Right cardiac atrium (tissue), 5 donors: ENCODE measurements at places on chromosomes 16 and 17.
A peak's percentile ranks its signal among the peaks of the same experiment; 100 is the strongest.

DNA sequence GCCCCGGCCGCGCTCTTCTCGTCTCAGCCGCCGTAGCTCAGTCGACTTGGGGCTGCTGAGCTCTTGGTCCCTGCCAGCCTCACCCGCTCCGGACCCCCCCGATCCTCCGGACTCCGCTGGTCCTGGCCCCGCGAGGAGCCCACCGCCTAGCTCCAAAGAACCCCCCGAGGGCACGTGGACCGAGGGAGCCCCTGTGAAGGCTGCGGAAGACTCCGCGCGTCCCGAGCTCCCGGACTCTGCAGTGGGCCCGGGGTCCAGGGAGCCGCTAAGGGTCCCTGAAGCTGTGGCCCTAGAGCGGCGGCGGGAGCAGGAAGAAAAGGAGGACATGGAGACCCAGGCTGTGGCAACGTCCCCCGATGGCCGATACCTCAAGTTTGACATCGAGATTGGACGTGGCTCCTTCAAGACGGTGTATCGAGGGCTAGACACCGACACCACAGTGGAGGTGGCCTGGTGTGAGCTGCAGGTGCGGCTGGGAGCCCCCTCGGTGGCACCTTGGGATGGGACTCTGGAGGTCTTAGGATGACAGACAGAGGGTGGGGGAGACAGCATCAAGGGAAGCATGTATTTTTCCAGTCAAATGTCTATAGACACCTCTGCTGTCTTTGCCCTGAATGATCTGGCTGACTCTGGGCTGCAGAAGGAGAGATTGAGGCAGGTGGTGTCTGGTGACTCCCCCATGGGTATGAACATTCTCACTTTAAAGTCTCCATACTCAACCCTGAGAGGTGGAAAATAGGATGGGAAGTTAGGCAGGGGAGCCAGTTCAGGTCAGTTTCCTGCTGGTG lies 635 bp downstream of the WNK4 start:
- no peak for DNase-seq

DNA sequence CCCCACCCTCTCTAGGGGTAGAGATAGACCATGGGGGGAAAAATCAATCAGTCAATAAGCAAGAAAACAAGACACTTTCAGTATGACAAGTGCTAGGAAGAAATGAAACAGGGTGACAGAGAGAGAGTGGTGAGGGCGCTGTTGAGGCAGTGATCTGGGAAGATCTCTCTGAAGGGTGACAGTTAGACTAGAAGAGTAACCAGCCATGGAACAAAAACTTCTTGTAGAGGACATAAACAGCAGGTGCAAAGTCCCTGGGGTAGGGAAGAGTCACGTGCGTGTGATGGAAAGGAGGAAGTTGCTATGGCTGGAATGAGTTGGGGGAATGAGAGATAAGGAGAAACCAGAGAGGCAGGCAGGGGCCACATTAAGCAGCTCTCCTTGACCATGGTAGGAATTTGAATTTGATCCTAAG lies 16.8 kb upstream of the EMP2 start:
- no peak for DNase-seq

- peak; percentile 77 for DNase-seq
These were observed at the start of gene CYGB for GRCh38 chr17:76537578-76538280. Gene CYGB (minus strand): TSS chr17:76537709. CDS start chr17:76537542, 167 bp downstream.

- DNase-seq, result no peak
These were observed 51.2 kb downstream of the RAI1 start for GRCh38 chr17:17732444-17732843.

DNA sequence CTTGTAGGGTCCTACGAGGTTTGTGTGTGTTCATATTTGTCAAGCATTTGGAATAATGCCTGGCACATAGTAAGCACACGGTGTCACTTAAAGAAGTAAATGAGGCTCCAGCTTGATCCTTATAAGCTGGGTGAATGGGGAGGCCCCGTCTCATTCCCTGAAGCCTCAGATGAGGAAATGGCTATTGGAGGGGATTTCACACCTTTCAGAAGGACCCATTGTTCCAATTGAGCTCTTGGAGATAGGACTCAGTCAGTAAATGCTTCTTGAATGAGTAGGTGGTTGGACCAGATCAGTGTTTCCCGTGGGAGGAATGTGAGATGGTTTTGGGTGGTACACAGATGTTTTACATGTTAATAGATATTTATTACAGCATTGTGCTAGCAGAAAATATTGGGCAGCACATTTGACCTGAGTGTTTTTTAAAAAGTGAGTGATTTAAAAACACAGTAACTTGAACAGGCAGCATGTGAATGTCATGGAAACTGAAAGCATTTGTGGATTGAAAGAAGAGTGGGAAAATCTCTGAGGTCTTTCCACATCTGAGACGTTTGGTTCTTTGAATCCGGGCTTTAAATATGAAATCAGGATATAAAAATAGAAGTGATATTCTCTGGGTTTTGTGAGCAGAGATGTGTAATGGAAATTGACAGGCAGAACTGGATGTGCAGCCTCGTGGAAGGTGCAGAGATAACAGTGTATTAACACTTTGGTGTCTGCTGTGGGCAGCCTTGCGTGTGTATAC lies 36.4 kb upstream of the ARHGAP17 start:
- DNase-seq, result no peak

DNA sequence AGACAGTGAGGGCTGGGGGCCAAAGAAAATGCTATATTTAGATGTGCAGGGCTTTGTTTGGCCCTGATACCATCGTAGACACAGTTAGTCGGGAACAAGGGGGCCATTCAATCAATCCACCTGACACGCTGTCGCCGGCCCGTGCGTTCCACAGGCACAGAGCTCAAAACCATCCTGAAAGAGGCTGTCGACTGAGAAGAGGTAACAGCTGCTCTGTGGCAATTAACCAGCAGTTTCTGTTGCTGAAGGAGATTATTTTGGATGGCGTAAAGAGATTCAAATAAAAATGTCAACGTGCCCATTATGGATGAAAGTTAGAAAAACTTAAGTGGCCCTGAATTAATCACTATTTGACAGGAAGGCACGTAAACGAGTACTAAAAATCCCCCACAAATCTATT lies 276.2 kb upstream of the IRX5 start:
- no peak for DNase-seq

GRCh38 chr17:80422276-80422675 lies 7.3 kb downstream of the ENDOV start:
- no peak for DNase-seq

GRCh38 chr16:35197656-35198055 lies 1738.2 kb downstream of the TP53TG3F start:
- DNase-seq, result no peak

GRCh38 chr17:12507026-12507595 lies 158.6 kb upstream of the MYOCD start:
- no peak for DNase-seq

DNA sequence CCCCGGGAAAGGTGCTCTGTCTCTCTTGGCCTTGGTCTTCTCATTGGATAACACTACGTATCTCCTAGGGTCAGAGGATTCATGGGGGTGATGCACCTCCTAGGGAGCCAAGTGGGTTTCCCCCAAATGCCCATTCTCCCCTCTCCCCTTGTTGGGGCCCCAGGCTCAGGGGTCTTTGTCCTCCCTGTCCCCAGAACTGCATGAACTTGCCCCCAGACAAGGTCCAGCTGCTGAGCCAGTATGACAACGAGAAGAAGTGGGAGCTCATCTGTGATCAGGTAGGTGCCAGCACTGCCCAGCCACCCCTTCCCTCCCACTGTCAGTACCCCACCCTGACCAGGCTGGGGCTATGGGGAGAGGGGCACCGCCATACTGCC lies 8.7 kb downstream of the FMNL1 start:
- DNase-seq, result no peak

DNA sequence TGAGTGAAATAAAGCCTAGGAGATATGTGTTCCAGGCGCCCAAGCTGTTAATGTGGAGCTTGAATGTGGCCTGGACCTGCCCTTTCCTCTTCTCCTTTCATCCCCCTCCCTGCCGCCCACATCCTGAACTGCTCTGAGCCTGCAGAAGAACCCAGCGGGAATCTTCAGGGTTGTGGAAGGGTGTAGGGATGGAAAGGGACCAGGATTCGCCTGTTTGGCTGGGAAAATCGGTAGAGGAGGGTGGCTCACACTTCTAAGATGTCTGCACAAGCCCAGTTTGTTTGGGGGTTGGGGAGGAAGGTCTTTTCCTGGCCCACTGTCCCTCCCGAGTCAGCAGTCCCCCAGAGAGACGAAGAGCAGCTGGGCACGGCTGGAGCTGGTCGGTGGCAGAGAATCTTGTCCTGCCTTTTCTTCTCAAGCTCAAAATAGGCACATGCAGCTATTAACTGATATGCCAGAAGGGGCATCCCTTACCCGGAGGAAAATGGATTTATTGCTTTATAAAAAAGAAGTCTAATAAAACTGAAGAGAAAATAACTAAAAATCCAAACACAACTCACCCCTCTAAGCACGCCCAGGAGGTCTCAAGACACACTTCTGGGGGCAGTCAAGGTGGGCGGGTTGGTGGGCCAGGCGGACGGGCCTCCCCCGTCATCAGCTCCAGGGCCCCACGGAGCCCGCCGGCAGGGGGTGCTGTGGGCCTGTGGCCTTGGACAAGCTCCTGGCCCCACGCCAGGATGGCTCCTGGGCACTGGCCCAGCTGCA lies 11.5 kb upstream of the PITPNA start:
- DNase-seq, result peak; percentile 97

- DNase-seq, result no peak
These were observed 36.8 kb downstream of the ADCY7 start for GRCh38 chr16:50303041-50303604.

DNA sequence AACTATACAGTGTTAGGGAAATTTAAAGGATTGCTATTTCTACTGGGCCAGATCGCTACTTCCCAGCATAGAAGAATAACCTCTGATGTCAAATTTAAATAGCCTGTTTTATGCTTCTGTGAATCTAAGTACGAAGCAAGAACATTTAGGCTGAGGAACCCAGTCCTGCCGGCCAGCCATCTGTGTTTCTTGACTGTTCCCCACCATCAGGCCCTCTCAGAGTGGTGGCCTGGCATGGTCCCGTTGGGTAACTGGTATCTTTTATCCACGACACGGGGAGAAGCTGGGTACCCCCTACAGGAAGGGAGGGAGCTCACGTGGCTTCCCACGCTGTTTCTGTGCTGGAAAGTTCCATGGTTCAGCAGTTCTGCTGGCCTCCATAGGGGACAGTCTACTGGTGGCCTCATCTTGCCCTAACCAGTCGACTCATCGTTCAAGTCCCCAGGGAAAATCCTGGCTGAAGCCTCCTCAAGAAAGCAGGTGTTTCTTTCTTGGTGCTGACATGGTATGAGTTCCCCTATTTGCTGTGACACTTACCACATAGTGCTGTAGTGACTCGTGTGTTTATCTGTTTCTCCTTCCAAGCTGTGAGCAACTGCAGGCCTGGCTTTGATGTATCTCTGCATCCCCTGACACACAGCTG lies 201.7 kb upstream of the NLRP1 start:
- no peak for DNase-seq

DNA sequence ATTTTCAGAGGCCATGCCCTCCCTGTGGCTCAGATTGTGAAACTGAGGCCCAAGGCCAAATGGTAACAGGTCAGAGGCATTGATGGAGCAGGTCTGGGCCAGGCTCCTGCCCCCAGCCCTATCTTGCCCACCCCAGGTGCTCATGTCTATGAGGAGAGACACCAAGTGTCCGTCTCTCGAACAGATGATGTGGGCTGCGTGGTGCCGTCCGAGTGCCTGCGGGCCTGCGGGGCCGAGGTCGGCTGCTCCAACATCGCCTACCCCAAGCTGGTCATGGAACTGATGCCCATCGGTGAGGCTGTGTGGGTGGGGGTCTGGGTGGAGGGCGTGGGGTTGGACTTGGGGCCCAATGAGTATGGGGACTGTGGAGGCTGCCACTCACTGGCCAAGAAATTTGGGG lies 8.7 kb upstream of the FAM83G start:
- DNase-seq, result peak; percentile 32

DNA sequence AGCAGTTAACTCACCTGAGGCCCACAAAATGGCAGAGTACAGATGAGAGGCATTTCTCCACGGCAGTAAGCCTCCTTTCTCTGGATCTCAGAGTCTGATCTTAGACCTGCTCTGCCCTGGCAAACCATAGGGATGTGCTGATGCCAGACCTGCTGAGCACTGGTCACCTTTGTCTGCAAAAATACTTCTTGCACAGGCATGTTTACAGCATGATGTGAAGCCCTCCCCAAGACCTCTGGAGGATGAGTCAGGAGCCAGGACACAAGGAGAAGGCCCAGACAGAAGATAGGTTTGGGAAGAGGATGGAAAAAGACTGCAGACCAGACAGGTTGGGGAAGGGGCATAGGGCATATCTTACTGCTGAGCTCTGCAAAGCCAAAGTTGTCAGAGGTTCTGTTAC lies 426.6 kb downstream of the PMP22 start:
- DNase-seq, result no peak

DNA sequence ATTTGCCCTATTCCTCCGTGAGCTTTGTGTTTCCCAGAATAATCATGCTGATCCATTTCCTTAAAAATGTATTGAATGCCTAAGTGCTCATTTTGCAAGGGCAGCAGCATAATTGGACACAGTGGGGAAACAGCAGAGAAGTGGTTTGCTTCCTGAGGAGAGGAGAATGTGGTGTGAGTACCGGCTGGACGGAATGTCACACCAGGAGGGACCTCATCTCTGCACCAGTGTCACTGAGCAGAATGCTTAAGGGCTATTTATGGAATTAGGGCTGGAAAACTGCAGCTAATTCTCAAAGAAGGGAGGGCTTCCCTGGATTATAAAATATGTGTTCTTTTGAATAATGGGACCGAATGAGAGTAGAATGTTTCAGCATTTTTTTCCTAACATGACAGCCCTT lies 1100.6 kb upstream of the RBFOX1 start:
- DNase-seq, result no peak

DNA sequence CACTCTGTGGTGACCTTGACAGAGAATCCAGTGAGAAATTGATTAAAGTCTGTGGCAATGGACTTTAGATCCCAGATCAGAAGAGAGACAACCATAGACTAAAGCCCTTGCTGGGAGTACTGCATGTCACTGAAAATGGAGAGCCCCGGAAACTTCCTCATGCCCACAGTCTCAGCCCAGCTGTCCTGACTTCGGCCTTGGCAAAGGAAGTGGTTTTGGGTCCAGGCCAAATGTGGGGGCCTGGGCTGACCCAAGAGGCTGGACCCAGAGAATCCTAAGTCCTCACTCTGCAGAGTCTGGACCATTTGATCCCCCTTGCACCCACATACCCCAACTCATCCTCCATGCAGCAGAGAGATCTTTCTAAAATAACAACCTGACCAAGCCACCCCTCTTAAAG lies 4.7 kb upstream of the BEAN1 start:
- DNase-seq, result no peak

DNA sequence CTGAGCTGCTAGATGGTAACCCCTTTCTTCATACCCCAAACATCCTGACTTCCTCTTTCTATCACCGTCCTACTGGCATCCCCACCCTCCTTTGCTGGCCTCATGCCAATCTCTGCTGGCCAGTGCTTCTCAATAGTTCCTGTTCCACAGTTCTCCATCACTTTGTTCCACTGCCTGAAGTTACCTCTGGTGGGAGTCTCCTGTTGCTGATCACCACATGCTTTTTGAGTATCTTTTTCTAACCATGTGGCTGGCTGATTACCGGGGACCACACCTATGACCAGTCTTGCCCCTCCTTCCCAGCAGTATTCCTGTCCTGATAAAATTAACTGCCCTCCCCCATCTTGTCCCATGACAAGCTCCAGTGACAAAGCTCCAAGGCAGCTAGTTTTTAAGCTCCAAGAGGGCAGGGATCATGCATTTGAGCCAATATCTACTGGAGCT lies 380.4 kb upstream of the CCL2 start:
- peak; percentile 68 for DNase-seq

GRCh38 chr16:28904363-28904762 lies 20.7 kb downstream of the RABEP2 start:
- DNase-seq, result no peak
